Activated T-cell treated with anti-CD3 and anti-CD28 coated beads, Interleukin-2, amount 50 U/mL, for 72 hours (primary cell): ENCODE measurements at places on chromosomes 3 and 15.
A peak's percentile ranks its signal among the peaks of the same experiment; 100 is the strongest.

DNA sequence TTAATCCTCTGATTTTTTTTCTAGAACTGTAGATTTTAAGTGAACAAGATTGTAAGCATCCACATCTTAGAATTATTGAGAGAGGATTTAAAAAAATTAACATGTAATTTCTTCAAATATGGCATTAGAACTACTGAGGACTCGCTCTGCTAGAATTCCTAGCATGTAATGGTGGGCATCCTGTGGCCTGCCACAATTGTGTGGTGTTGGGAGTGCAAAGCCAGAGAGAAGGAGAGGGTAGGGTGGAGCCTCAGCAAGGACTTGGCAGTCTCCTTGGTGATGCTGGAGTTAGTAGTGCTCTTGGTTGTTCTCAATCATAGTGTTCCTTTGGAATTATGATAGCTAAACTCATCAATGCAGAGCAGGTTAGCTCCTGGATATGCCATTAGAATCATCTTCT lies 443.9 kb upstream of the TBL1XR1 start:
- DNase-seq = no peak

DNA sequence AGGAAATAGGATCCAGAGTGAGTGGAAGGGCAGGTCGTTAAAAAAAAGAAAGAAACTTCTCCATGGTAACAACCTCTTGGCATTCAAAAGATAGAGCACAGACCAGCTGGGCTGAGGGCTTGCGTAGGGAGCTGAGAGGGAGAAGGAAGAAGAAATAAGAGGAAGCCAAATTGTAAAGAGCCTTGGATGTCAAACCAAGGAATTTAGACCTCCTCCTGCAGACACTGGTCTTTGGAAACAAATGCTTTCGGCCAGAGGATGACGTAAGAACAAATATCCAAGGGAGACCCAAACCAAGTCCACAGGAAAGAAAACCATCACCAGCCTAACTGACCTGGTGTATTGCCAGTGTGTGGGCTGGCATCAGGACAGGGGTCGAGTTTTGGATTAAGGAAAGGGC lies 155.2 kb downstream of the UACA start:
- no peak for DNase-seq

DNA sequence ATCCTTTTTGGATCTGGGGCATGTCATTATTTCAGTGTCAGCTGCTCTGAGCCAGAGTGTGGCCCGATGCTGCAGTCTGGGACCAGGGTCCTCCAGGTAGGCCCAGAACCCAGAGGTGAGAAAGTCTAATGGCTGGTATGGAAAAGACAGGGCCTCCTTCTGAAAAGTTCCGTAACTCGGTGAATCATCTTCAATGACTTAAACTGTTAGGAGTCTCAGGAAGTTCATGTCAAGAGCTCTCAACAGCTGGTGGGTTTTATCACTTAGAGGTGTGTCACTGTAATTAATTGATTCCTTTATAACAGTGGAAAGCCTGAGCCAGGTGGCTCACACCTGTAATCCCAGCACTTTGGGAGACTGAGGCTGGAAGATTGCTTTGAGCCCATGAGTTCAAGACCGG lies 28.5 kb upstream of the PDE8A start:
- DNase-seq = no peak

- no peak for DNase-seq
Measured at GRCh38 chr15:93027413-93027812, 61.6 kb downstream of the RGMA start.

DNA sequence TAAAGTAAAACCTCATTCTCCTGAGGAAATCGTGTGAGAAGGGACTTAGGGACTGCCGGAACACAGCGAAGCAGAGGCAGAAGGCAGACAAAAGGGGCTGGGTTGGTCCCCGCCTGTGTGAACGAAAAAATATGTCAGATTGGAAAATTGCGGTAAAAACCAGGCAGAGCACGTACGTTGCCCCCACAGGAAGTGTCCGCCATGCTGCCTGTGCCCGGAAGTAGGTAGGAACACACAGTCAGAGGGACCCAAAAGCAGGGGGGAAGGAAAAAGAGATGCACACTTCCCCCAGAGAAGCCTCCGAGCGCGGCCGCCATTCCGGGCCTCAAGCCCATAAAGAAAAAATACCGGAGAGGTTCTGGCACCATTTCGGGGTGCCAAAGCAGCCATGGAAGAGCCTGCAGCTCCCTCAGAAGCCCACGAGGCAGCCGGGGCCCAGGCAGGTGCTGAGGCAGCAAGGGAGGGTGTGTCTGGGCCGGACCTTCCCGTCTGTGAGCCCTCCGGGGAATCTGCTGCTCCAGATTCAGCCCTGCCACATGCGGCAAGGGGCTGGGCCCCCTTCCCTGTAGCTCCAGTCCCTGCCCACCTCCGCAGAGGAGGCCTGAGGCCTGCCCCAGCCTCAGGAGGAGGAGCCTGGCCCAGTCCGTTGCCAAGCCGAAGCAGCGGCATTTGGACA lies at the start of gene MKRN3:
TSS of gene MKRN3 (plus strand) at position 280 of the 676 bp plus-strand sequence. CDS start at position 389, 109 bp downstream.
- DNase-seq = peak; percentile 23

DNA sequence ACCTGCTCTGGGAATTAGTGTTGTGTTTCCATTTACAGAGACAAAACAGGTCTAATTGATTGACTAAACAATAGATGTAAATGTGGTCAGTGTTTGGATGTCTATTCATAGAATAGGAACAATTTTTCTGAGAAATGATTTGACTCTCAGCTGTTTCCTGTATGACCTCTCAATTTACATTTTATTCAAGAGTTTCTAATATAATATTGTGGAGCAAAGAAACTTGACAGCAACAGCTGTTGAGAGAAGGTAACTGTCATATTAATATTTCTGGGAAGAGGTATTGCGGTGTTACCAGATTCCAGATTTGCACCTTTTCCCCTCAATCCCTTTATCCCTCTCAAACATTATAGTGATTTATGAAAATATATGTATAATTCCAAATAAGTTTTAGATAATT lies 3.7 kb upstream of the NR1I2 start:
- no peak for DNase-seq

DNA sequence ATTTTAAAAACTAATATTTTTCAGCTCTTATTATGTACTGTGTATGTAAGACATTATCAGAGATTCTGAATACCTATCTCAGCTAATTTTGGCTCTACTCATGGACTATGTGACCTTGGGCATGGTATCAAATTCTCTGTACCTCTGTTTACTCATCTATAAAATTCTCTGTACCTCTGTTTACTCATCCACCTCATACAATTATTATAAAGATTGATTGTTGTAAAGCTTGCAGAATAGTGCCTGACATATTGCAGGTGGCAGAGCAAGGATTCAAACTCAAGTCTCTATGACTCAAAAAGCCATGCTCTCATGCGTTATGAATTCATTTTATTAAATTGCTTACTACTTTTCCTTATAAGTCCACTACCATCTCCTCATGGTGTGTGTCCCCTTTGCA lies 151.9 kb upstream of the ARL6 start:
- DNase-seq = no peak

- no peak for DNase-seq
Measured at GRCh38 chr3:187725653-187726370, 19.5 kb downstream of the BCL6 start.

GRCh38 chr3:113834983-113835382 lies 3.6 kb upstream of the GRAMD1C start:
- DNase-seq = no peak

- DNase-seq = no peak
Measured at GRCh38 chr3:100311011-100311410, 23.5 kb upstream of the NIT2 start.

GRCh38 chr3:134722969-134723368 lies 72.1 kb upstream of the EPHB1 start:
- no peak for DNase-seq

GRCh38 chr3:187136936-187137335 lies 2.4 kb downstream of the RPL39L start:
- DNase-seq = peak; percentile 25

- no peak for DNase-seq
Measured at GRCh38 chr3:11784971-11785377, 61.7 kb downstream of the TAMM41 start.

- no peak for DNase-seq
Measured at GRCh38 chr3:188687389-188687788, 484.4 kb upstream of the TPRG1 start.

GRCh38 chr3:155972885-155973584 lies 102.6 kb downstream of the GMPS start:
- DNase-seq = no peak

- no peak for DNase-seq
Measured at GRCh38 chr3:124428372-124429128, 301.7 kb upstream of the UMPS start.

- DNase-seq = no peak
Measured at GRCh38 chr15:38212729-38213351, 39.8 kb upstream of the SPRED1 start.

- DNase-seq = no peak
Measured at GRCh38 chr15:93319121-93319814, 230.3 kb upstream of the RGMA start.

GRCh38 chr3:31615071-31615875 lies 82.5 kb downstream of the STT3B start:
- DNase-seq = no peak

DNA sequence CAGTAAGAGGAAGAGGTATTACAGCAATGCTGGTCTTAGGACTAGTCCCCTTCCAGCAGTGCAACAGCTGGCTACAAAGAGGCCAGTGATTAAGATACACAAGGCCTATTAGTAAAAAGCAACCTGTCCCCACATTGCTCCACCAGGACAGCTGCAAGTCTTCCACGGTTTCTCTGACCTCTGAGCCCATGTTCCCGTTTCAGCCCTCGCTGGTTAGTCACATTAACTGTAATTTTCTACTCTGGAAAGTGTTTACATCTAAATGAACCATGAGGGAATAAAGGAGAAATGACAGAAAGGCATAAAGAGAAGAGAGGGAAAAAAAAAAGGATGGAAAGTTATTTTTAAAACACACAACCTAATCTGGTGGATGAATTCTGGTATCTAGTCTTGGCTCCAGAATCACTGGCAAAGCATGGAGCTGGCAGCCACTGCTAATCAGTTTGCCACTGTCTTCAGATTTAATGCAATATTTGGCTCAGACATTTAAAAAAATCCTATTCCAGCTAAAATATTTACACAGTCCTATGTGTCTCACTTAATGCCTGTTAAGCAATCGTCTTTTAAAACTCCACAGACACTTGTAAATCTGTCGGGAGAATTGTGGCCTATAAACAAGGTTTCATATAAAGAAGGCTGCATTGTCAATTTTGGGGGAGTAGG lies 154.9 kb downstream of the GREM1 start:
- DNase-seq = no peak

DNA sequence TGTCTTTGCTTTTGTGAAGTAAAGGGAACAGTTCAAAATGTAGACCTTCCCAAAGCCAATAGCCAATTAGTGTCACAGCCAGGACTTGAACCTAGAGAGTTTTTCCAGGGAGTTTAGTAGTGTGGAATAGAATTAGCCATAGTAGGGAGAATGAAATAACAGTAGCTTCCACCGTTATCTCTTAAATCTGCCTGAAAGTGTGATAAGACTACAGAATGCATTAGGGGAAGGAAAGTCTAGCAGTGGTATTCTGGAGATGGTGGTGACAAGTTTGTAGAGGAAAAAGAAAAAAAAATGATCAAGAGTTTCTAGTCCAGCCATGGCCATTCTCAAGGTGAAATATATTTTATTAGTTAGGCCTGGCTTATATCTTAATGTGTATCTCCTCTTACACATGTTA lies 13.8 kb downstream of the ATP11B start:
- no peak for DNase-seq
